ENCODE measurements at places on chromosomes 3 and 15.

- DNase-seq: peak; percentile 46
Observed at GRCh38 chr3:42803414-42804105, 730 bp downstream of the HIGD1A start.

DNA sequence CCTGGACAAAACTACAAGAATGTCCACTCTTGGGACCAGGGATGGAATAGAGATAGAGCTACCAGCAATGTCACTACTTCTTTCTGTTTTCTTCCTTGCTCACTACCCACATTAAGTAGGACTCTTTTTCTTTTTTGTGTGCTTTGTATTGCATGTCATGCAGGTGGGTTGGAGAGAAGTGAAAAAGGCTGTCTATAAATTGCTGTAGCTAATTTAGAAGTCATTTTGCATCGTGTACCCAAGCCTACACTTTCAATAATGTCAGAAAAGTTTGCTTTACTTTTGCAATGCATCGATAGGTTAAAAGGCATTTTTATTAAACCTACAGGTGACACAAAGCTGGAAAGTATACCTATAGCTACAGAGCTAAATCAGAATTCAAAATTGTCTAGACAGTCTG is 58.9 kb downstream of the GTF2E1 start:
- DNase-seq: no peak

GRCh38 chr3:197028728-197029510 is 698 bp downstream of the MELTF start:
- peak; percentile 50 for DNase-seq

GRCh38 chr15:74725225-74725774 is at the start of gene CYP1A1:
CYP1A1 (minus strand) TSS chr15:74725528; CDS start chr15:74723097, 2,431 bp downstream.
- DNase-seq: no peak

- DNase-seq: no peak
Observed at GRCh38 chr3:153350420-153350819, 188.4 kb downstream of the RAP2B start.

GRCh38 chr15:88657326-88658069 is 18.7 kb downstream of the ISG20 start:
- peak; percentile 65 for DNase-seq

DNA sequence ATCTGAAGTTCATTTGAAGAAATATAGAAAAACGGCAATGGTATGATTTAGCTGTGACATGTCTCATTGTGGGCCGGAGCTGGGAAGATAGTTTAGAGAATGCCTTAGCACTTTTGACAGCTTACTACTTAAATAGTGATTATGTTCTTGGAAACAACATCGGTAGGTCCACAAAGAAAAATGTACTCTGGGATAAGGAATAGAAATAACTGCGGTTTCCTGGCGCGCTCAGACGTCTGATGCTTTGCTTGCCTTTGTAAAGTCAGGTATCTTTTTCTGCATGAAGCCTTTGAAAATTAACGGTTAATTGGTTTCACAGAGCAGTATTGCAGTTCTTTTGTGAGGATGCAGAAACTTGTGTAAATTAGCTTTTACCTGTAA is 1.4 kb downstream of the USP3 start:
- no peak for DNase-seq

- no peak for DNase-seq
Observed at GRCh38 chr3:129327510-129327909, 48.8 kb downstream of the HMCES start.

DNA sequence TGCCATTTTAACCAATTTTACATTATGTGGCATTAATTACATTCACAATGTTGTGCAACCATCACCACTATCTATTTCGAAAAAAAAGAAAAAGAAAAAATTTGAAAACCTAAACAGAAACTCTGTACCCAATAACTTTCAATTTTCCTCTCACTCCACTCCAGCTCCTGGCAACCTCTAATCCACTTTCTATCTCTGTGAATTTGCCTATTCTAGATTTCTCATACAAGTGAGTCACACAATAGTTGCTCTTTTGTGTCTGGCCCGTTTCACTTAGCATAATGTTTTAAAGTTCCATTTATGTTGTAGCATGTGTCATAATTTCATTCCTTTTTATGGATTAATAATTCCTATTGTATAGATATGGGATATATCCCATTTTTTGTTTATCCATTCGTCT is 53.3 kb upstream of the TBC1D5 start:
- DNase-seq: peak; percentile 36

DNA sequence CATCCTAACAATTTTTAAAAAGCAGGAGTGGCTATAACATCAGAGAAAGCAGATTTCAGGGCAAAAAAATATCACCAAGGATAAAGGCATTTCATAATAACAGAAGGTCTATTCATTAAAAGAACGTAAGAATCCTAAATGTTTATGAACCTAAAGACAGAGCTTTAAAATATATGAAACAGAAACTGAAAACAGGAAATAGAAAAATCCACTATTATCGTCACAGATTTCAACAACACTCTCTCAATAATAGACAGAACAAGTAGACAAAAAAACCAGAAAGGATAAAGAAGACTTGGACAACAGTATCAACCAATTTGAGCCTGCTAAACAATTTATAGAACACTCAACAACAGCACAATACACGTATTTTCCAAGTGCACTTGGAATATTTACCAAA is 71.4 kb downstream of the FBXL22 start:
- peak; percentile 75 for DNase-seq

DNA sequence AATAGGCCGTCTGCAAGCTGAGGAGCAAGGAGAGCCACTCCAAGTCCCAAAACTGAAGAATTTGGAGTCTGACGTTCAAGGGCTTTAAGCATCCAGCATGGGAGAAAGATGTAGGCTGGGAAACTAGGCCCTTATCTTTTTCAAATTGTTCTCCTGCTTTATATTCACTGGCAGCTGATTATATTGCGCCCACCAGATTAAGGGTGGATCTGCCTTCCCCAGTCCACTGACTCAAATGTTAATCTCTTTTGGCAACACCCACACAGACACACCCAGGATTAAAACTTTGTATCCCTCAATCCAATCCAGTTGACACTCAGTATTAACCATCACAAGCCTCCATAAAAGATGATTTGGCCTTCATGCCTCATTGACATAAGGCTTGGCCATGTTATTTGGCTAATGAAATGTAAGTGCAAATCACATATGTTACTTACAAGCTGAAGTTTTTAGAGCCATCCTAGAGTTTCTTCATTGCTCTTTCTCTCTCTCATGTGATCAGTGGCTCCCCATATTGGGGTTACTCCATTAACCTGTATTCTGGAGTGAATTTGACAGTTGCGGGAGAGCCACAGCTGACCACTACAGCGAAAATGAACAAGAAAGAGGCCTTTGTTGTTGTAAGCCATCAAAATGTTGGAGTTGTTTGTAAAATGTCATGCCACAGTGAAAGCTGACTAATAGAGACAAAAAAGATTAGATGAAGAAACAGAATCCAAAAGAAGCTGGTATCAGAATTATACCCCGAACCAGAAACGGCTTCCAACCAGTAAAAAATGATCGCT is 61.7 kb downstream of the GBE1 start:
- DNase-seq: no peak

- DNase-seq: no peak
Observed at GRCh38 chr3:58288011-58288728, 17.9 kb upstream of the RPP14 start.

- DNase-seq: no peak
Observed at GRCh38 chr3:191328383-191328961, 722 bp upstream of the CCDC50 start.

DNA sequence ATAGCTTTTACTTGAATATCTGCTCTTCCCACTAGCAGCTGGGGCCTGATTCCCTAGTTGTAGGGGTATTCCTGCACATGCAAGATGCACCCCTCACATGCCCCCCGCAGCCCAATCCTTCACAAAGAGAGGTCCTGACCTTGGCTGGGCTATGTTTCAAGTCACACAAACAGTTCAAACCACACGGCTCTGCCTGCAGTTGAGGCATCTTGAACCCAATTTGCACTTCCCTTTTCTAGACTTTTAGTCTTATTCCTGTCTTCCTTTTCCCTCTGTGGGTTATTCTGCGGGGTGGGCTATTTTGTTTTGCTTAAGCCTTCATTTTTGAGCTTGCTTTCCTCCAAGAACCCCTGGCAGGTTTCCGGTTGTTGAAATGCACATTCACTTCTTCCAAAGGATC is 13.3 kb upstream of the CCR1 start:
- no peak for DNase-seq

GRCh38 chr3:37708789-37709188 is 152.9 kb upstream of the CTDSPL start:
- no peak for DNase-seq

GRCh38 chr15:64691896-64692565 is 83.4 kb downstream of the RBPMS2 start:
- DNase-seq: peak; percentile 82

GRCh38 chr3:191695815-191696153 is 234.8 kb downstream of the PYDC2 start:
- DNase-seq: no peak

DNA sequence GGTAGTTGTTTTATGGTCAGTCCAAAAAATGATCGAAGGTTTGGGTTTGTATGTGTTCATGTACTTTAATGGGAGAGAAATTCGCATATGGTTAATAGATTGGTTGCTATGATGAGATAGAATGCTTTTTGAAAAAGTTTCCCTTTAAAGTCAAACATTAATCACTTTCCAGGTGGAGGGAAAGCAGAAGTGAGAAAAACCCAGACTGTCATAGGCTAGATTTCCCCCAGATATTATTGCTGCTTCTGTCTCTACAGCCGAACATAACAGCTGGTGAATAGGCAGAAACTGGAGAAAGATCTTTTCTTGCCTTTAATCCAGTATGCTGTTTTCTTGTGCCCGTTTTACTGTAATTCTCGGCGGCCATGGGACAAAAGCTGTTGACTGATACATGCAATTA is 287.6 kb downstream of the SOX2 start:
- DNase-seq: no peak

GRCh38 chr3:192935441-192935840 is 17.8 kb upstream of the MB21D2 start:
- no peak for DNase-seq

- peak; percentile 76 for DNase-seq
Observed at GRCh38 chr15:80778964-80779657, at the start of gene CEMIP. CEMIP (plus strand) TSS chr15:80779370; CDS start chr15:80873880, 94,510 bp downstream.

DNA sequence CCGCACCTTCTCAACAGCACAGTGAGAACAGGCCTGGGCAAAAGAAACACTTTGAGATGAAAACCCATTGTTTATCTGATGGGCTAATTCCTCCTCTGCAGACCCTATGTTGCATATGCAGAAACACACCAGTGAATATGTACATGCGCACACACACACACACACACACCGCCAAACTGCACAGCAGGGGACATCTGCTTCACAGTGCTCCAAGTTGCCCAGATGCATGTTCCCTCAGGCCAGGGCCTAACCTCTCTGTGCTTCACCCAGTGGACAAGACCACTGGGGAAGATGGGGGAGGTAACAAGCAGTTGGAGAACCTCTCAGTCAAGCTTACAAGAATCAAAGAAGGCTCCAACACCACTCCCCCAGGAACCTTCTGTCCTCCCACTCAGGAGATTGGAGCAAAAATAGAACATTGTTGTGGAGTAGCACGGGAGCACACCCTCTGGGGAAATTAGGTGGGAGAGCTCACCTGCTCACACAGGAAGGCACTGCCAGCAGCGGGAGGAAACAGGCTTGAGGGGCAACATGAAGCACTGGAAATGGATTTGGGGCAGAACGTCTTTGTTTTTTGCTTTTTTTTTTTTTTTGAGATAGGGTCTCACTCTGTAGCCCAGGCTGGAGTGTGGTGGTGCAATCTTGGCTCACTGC is 13.0 kb downstream of the HCN4 start:
- DNase-seq: no peak

DNA sequence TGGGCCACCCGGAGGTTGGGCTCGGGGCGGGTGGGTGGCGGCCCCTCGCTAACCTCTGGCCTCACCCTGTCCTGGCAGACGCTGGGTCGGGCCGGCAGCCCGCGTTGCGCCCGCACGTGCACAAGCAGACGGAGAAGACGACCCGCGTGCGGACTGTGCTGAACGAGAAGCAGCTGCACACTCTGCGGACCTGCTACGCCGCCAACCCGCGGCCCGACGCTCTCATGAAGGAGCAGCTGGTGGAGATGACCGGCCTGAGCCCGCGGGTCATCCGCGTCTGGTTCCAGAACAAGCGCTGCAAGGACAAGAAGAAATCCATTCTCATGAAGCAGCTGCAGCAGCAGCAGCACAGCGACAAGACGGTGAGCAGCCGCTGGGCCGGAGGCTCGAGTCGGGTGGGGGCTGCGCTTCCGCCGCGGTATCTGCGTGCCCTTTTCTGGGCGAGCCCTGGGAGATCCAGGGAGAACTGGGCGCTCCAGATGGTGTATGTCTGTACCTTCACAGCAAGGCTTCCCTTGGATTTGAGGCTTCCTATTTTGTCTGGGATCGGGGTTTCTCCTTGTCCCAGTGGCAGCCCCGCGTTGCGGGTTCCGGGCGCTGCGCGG is 3.7 kb downstream of the ISL2 start:
- DNase-seq: no peak

- peak; percentile 22 for DNase-seq
Observed at GRCh38 chr3:112734171-112734570, 93.2 kb upstream of the CCDC80 start.

DNA sequence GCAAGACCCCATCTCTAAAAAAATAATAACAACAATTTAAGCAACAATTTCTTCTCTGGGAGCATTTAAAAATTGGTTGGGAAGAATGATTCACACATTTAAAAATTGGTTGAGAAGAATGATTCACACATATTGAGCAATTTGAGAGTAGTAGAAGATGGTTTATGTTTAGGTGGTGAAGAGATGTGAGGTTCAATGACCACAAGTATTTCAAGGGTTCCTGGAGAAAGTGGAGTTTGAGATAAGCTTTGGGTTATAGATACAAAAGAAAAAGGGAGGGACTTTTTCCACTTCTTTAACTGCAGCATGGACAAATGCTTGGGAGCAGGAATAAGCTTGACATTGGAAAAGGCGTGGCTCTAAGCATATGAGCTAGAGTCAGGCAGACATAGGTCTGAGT is 145.7 kb upstream of the NPHP3 start:
- no peak for DNase-seq

- DNase-seq: no peak
Observed at GRCh38 chr3:157238457-157238856, 78.5 kb upstream of the CCNL1 start.

- DNase-seq: no peak
Observed at GRCh38 chr15:101316529-101316928, 21.5 kb upstream of the SNRPA1 start.

GRCh38 chr3:172560586-172560985 is 37.4 kb upstream of the TNFSF10 start:
- no peak for DNase-seq

GRCh38 chr3:23920151-23920655 is 3.3 kb downstream of the RPL15 start:
- no peak for DNase-seq

- DNase-seq: no peak
Observed at GRCh38 chr3:36075491-36075890, 304.8 kb upstream of the STAC start.

DNA sequence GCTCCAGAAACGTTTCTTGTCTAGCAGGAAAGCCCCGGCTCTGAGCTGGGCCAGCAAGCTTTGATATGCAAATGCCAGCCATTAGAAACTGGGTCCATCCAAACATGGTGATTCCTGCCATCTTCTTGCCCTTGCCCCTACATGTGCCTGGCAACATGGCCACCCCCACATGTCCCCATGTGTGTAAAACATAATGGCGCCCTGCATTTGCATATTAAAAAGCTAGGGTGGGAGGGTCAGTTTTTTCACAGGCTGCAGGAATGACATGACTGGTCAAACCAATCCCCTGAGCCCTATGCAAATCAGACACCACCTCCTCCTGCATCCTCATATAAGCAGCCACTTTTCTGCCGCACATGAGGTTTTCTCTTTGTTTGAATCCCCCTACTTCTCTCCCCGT is 21.2 kb downstream of the GPR156 start:
- DNase-seq: no peak

GRCh38 chr3:107133891-107134290 is 243.3 kb upstream of the CCDC54 start:
- DNase-seq: no peak

- DNase-seq: no peak
Observed at GRCh38 chr15:63715818-63716217, 117.9 kb downstream of the HERC1 start.

All from suppressor macrophage treated with lipopolysaccharide for 1 hour (primary cell).